ENCODE measurements at places on chromosomes 5 and 9.

- DNase-seq = no peak
Measured at GRCh38 chr5:1834022-1834551, 32.9 kb downstream of the NDUFS6 start.

DNA sequence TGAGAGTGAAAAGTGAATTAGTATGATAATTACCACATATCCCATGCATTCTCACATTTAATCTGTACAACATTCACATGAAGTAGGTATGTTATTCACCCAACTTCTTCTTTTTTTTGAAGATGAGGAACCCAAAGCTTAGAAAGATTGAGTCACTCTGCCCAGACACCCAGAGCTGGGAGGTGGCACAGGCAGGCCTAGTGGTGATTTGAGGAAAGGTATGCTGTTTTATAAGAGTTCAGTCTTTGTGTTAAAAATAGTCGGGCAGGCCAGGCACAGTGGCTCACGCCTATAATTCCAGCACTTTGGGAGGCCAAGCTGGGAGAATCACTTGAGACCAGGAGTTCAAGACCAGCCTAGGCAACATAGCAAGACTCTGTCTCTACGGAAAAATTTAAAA, 285.3 kb downstream of the NR3C1 start:
- DNase-seq = no peak

GRCh38 chr9:93024646-93024910, 33.9 kb upstream of the SUSD3 start:
- no peak for DNase-seq

- no peak for DNase-seq
Measured at GRCh38 chr5:671459-672328, 21.5 kb downstream of the TPPP start.

DNA sequence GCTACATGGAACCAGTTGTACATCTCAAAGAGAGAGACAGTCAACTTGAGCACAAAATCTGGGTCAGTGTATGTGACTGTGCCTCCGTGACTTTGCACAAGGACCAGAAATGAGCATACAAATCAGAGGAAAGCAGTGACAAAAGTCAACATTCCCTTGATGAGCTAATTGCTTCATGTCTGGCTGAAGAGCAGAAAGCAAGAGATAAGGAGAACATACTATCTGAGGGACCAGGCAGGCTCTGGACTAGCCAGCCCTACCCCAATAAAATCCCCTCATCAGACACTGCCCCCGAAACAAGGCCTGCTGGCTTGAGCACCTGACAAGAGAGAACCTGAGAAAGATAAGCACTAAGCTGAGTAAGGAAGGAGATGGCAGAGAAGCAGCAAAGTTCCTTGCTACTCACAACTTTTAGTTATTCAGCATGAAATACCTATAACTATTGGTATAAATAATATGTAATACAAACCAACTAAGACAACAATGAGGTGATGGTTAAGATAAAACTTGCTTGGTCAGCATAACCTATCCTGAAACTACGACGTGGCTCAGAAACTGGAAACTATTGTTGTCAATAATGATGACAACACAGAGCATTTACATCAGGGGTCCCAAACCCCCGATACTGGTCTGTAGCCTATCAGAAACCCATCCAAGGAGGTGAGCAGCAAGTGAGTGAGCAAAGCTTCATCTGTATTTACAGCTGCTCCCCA, 9.5 kb downstream of the SIL1 start:
- no peak for DNase-seq

DNA sequence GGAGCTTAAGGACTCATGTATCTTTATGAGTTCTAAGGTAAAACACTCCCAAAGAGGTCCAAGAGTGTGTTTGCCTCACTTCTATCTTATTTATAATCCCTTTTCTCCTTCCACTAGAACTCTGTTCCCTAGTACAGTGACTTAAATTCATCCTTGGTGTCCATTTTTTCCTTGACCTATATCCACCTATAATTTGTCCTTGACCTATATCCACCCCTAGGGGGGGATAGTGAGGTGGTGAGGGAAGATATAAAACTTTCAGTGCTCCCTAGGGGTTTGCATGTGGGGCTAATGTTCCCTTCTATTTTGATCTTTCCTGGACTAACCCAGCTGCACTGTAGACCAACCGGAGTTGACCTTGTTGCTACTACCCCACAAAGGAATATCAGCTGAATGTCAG, 83.5 kb upstream of the GNAQ start:
- DNase-seq = no peak

GRCh38 chr5:30686530-30686929, 507.0 kb upstream of the CDH6 start:
- no peak for DNase-seq

- no peak for DNase-seq
Measured at GRCh38 chr5:89280103-89281037, 397.4 kb upstream of the MEF2C start.

GRCh38 chr9:88936132-88936531, 55.1 kb upstream of the S1PR3 start:
- DNase-seq = no peak

DNA sequence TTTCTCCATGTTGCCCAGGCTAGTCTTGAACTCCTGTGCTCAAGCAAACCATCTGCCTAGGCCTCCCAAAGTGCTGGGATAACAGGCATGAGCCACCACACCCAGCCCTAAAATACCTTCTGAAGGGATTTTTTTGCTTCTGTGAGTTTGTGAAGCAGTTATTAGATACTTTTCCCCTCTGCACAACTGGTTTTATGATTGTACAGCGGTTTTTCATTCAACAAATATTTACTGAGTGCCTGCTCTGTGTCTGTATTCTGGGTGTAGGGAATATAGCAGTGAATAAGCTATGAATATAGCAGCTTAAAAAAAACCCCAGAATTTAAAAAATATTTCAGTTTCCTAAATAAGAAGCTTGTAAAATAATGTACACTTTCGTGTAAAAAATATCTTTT, 2.3 kb downstream of the SNX24 start:
- no peak for DNase-seq

Measured in amniotic stem cell (primary cell).